Renal pelvis (tissue), 12 donors: ENCODE measurements at places on chromosomes 1 and 21. TPM values are rescaled to one million over a fixed set of nuclear protein-coding genes. Genes with fewer than 3 reads are reported as not detected.

Gene CR1L
- polyA plus RNA-seq = 2.0 TPM

DNA sequence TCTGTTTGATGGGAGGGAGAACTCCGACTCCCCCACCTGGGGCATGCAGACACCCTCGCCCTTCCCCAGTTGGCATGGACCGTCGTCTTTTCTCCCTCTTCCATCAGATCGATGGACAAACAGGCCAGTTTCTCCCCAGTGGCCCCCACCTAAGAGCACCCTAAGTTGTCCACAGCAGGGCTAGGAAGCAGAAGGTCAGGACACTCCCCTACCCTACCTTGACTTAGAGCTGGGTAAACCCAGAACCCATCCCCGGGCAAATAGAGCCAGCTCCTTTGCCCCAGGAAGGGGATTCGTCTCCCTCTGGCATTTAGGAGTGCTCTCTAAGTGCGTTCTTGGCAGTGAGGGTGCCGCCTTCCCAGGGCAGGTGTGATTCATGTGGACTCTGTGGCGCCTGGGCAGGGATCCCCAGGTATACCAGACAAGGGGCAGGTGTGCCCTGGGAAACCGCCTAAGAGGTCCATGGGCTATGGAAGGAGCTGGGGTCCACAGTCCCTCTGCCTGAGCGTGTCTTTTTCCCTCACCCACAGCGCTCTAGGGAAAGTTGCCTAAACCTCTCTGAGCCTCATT is 2.7 kb upstream of the RUNX3 start:
- no peak for DNase-seq

Gene LRRIQ3
- 5.9 TPM for polyA plus RNA-seq

GRCh38 chr1:100353988-100354387 is 1.7 kb downstream of the CDC14A start:
- peak; percentile 57 for DNase-seq

Gene CD53
- polyA plus RNA-seq = 6.8 TPM

DNA sequence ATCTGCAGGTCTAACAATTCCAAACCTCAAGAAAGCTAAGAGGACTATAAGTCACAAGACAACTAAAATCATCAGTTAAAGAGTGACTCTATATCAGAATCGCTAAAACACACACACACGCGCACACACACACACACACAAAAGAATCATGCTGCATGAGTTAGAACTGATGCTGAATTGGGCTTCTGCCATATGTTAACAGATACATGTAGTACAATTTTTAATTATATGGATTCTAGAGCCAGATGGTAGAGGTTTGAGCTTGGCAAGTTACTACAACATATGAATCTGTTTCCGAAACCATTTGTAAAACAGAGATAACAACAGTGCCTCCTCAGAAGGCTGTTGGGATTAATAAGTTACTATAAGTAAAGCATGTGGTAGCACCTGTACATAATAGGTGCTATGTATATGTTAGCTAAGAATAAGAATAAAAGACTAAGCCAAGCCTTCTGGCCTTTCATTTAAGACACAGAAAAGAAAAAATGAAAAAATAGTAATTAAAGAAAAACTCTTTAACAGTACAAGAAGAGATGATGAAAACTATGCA is 17.9 kb downstream of the EPRS1 start:
- no peak for DNase-seq

DNA sequence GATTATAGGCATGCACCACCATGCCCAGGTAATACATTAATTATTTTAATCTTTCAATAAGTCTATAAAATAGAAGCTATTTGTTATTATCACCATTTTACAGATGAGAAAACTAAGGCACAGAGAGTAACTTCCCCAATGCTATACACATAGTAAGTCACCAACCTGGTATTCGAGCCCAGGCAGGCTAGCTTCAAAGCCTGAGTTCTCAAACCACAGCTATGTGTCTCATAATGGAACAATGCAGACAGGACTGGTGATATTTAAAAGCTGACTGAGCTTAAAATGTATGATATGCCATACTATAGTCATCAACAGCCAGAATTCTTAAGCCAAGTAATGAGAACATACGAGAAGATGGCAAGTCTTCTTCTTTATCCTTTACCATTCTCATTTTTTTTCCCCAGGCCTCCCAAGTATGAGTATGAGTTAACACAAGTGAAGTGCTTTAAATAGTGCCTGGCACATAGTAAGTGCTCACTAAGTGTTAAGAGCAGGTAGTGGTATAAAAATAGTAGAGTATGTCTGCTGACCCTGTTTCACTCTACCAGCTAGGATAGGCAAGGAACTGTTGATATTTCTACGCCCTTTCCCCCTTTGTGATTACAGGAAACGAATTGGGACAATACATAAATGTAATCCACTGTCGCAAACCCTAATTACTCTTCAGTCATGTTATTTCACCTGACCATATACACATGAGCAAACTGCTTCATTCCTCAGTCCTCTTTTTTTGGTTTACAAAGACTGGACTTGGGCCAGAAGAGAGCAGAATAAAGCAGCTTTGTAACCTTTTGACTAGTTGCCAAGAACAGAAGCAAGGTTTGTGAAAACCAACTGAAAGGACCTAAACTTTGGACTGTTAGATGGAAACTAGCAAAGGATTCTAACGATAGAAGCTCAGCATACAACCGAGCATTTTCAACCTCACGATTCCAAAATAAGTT is 9.5 kb downstream of the EYA3 start:
- no peak for DNase-seq

DNA sequence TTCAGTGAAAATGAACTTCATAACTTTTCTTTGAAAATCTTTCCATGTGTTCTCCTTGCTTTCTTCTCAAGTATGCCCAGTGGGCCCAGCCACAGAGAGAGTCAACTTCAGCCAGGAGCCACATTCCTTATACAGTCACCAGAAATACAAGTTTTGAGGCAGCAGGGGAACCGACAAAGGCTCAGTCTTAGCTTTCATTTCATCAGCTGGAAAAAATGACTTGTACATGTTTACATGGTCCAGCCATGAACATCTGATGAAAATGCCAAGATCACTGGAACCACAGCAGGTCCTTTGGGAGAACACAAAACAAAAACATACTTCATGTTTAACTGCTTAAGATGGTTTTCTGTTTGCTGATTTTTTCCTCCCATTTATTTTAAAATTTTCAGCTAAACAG is 72.5 kb downstream of the SYDE2 start:
- DNase-seq = no peak

GRCh38 chr1:72438270-72438669 is 155.9 kb upstream of the NEGR1 start:
- no peak for DNase-seq

DNA sequence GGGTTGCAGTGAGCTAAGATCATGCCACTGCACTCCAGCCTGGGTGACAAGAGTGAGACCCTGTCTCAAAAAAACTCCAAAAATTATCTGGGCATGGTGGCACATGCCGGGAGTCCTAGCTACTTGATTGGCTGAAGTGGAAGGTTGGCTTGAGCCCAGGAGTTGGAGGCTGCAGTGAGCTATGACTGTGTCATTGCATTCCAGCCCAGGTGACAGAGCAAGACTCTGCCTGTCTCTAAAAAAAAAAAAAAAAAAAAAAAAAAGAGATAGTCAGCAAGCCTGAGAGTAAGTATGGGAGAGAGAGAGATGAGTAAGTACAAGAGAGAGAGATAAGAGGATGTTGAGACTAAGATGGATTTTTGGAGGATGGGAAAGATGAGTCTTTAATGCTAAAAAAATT is 180.8 kb upstream of the CACYBP start:
- no peak for DNase-seq

Gene CD84
- 1.1 TPM for polyA plus RNA-seq

DNA sequence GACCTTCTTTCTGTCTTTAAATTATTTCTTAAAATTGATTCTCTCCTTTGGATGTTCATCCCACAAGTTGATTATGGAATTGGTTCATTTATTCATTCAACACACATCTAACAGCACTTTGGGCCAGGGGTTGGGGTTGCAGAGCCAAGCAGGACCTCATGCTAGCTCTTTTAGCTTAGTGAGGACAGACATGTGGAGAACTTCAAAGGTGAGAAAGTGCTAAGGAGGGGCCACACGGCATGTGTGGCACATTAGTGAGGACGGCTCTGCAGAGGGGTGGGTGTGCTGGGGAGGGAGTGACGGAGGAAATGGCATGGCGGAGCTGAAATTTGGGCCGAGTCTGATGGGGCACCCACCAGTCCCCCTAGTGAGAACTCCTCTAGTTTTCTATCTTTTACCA is 32.5 kb upstream of the VASH2 start:
- DNase-seq = no peak

Gene FAM72D
- polyA plus RNA-seq = 1.4 TPM
